Fibroblast of the aortic adventitia (primary cell): ENCODE measurements at places on chromosomes 7 and 10. TPM values are rescaled to one million over a fixed set of nuclear protein-coding genes. Genes with fewer than 3 reads are reported as not detected.

GRCh38 chr10:111107023-111107422, 30.2 kb downstream of the ADRA2A start:
- no peak for DNase-seq

DNA sequence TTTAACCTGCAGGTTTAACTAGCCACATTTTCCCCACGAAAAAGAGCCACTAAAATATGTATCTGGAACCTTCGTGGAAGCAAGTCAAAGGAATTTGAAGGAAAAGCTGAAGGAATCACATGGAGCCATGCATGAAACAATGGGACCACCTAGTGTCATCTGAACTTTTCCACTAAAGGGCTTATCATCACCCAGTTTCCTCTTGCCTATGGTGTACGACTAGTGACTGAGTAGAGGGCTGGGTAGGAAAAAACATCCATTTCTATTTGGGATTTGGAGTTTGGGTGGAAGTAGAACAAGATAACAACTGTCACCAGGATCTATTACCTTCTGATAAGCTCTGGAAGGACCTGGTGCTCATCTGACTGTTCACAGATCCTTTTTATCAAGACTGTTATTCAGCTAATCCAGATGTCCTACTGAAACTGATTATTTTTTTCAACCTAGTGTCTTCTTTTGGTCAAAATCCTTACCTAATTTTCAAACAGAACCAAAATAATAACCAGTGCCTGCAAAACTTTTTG, 153.2 kb upstream of the COL1A2 start:
- DNase-seq: peak; percentile 44

DNA sequence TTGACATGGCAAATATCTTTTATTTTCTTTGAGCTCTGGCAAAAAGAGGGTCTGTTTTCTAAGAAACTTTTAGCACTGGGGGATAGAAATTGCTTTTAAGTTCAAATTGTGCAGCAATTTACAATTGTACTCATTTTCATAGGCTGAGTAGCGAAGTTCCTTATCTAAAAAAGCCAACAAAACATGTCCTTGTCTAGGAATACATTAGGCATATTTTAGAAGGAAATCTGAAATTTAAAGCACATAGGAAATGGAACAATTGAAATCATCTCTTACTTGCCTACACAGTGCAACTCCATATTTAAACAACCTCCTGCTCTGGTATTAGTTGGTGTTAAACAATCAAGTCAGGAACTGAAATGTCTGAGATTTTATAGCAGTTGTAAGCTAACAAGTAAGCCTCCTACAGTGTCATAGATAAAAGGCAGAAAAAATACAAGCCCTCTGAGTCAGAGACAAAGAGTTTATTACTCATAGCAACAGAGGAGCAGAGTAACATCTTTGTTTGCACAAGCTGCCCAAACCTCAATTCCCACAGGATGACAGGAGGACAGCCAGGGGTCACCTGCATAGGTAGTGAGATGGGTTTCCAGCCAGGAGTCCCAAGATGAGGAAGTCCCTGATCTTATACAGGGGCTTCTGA, 280.2 kb upstream of the HGF start:
- peak; percentile 83 for DNase-seq

DNA sequence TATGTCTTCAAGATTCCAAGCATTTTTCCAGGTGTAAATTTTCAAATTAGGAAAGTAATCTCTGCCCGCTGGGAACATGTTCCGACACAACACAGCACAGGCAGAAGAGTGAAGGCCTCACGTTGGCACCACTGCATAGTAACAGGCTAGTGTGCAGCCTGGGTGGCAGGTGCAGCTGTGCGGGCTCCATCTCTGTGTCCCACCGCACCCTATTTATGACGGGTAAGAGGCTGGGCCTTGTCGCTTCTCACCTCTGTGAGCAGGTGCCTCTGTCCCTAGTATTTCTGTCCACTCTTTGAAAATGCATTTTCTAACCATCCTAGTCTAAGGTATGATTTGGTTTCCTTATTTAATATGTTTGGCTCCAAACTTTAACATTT, 24.1 kb downstream of the VIPR2 start:
- DNase-seq: no peak

GRCh38 chr10:77613476-77614130, 24.0 kb downstream of the KCNMA1 start:
- DNase-seq: no peak

DNA sequence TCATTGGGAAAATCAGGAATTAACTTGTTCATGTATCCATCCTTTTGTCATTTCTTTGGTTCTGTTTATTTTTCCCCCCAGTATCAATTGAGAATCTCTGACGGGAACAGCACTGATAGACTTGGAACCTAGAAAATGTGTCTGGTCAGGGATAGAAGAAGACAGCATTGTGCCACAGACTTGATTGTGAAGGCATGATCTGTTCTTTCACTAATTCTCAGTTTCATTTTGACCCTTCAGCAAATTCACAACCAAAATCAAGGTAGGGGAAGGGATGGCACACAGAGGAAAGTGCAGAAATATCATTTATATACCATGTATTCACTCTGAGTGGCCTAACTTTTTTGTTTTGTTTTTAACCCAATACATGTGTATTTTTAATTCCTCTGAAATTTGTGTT, 106.8 kb downstream of the WNT2 start:
- no peak for DNase-seq

- no peak for DNase-seq
Measured at GRCh38 chr10:108598320-108598695, 1325.0 kb downstream of the XPNPEP1 start.

The PPP1R17 gene
- not detected in 2 replicates for total RNA-seq

The ARHGEF5 gene
- 1.6 and 3.2 TPM in 2 replicates for total RNA-seq

The FAM237B gene
- total RNA-seq: not detected in 2 replicates

The DGKI gene
- total RNA-seq: 2.0 and 4.7 TPM in 2 replicates

The MBL2 gene
- not detected in 2 replicates for total RNA-seq

The BTBD16 gene
- total RNA-seq: 0.09 TPM in 1 of 2 replicates, not detected in the other

The GIMAP4 gene
- 0.18 and 1.3 TPM in 2 replicates for total RNA-seq

The MNX1 gene
- total RNA-seq: not detected in 2 replicates
